ENCODE measurements at places on chromosomes 2 and 18.

- DNase-seq: no peak
Measured at GRCh38 chr2:1698188-1698945, 45.9 kb downstream of the PXDN start.

DNA sequence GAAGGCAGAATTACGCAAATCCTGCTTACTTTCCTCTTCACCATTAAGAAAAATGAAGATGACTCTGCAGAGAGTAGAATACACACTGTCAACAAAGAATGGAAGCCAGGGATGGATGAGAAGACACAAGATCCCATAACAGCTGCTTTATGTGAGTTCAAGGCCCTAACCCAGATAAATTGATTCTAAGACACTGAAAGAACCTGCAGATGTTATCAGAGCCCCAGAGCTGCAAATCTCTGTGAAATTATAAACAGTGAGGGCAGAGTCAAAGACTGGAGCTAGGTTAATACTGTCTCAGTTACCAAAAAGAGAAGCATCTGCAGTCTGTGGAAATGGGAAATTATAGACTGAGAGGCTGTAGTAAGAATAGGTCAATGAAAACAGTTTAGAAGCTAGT is 320.1 kb upstream of the PKDCC start:
- no peak for DNase-seq

DNA sequence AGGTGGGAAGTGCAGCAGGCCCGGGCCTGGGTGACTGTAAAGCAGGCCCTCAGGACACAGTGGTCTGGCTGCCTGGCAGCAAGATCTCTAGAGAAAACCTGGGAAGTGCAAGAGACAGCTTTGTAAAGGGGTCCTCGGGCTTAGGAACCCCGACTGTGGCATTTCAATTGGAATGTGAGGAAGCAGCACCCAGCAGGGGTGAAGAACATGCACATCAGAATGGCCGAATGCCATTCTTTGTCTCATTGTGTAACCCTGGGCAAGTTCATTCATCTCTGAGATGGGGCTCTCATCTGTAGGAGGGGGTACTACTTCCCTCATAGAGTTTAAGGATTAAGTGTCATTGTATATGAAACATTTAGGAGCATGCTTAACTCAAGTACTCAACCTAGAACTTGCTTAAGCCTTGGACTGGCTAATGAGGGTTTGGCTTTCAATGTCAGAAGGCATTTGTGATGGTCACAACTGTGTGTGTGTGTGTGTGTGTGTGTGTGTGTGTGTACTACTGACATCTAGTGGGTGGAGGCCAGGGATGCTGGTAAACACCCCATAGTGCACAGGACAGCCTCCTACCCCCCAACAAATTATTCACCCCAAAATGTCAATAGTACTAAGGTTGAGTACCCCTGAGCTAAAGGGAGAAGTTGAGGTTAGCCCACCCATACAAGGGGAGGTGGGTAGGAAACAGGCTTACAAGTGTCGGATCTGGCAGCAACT is 29.3 kb downstream of the MEX3C start:
- peak; percentile 78 for DNase-seq

DNA sequence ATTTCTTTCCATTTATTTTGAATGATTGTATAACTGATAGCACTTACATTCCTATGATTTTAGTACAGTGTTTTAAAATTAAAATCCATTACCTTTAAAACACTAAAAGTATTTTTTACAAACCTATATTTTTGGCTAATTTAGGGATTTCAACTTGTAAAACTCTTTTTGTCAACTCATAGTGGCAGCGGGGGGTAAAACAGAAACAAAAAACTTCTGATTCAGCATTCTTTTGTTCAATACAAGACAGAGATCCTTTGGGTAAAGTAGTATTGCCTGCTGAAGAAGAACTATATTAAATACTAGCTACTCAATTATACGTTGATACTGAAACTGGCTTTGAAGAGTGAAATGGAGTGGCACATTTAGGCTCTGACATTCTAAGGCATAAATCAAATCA is 437.4 kb upstream of the CDH19 start:
- DNase-seq: peak; percentile 22

DNA sequence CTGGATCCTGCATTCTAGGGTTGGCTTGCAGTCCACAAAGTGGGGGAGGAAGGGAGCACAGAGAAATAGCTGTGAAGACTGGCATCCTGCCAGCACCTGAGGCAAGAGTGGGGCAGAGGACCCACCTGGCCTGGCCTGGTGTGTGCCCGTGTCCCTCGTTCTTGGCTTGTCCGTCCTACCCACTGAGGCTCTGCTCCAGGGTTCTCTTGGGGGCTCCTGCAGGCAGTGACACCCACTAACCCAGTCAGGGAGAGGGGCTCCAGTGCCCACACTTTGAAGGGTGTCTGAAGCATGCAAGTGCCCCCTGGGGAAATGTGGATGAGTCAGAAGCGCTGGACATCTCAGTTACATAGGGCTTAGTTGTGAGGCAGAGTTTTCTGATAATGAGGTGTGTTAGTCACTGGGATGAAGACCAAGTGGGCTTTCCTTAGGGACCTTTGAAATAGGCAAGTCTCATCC is 79.4 kb downstream of the SLC4A3 start:
- DNase-seq: no peak

DNA sequence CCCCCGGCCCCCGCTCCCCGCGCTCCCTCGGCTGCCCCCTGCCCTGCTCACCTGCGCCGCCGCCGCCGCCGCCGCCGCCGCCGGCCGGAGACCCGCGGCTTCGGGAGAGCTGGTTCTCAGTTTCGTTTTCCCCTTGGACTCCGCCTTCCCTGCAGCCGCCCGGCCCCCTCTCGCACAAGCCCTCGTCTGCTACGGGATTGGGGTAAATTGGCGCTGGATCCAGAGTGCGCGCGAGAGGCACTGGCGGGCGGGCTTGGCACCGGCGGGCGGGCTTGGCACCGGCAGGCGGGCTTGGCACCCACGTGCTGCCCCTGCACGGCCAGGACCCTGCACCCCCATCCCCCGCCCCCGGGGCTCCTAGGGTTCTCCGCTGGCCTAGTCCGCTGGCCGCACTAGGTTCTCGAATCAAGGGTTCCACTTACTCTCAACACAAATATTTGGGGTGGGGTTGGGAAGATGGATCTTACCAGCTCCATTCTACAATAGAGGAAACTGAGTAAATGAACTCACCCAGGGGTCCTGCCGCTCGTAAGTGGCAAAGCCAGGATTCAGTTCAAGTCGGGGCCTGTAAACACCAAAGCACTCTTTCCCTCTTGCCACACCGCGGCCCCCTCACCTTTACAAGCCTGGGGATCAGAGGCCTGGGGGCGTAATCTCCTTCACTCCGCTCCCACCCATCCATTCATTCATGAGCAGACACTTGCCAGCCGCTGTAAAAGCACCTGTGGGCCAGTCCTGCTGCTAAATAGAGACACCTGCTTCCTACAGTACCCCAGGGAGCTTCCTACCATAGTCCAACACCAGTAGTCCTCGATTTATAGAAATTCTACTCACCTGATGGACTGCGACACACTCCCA is at the start of gene EIF2AK2:
TSS of gene EIF2AK2 (minus strand) at position 124 of the 858 bp plus-strand sequence. CDS start 9,174 bp downstream, outside the sequence.
- DNase-seq: peak; percentile 89

GRCh38 chr18:64118406-64118805 is 30.5 kb downstream of the LINC00305 start:
- no peak for DNase-seq

DNA sequence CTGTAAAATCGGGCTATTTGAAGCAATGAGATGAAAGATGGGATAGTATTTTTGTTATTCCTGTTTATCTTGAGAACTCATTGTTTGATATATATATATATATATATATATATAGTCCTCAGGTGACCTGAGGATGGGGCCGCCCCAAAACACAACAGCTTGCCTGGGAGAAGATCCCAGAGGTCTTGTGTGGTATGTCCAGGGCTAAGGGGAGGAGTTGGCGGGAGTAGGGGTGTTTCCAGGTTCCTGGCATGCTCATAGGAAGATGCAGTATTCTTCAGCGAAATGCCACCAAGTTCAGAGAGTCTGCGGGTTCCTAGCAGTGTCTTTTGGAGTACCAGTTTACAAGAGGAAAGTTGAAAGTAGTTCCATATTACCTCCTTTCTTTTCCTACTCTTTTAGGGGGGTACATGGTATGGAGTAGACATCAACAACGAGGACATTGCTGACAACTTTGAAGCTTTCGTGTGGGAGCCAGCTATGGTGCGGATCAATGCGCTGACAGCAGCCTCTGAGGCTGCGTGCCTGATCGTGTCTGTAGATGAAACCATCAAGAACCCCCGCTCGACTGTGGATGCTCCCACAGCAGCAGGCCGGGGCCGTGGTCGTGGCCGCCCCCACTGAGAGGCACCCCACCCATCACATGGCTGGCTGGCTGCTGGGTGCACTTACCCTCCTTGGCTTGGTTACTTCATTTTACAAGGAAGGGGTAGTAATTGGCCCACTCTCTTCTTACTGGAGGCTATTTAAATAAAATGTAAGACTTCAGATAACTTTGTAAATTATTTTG is 18.3 kb downstream of the CCT7 start:
- no peak for DNase-seq

- DNase-seq: no peak
Measured at GRCh38 chr2:239721531-239721930, 303.6 kb downstream of the NDUFA10 start.

DNA sequence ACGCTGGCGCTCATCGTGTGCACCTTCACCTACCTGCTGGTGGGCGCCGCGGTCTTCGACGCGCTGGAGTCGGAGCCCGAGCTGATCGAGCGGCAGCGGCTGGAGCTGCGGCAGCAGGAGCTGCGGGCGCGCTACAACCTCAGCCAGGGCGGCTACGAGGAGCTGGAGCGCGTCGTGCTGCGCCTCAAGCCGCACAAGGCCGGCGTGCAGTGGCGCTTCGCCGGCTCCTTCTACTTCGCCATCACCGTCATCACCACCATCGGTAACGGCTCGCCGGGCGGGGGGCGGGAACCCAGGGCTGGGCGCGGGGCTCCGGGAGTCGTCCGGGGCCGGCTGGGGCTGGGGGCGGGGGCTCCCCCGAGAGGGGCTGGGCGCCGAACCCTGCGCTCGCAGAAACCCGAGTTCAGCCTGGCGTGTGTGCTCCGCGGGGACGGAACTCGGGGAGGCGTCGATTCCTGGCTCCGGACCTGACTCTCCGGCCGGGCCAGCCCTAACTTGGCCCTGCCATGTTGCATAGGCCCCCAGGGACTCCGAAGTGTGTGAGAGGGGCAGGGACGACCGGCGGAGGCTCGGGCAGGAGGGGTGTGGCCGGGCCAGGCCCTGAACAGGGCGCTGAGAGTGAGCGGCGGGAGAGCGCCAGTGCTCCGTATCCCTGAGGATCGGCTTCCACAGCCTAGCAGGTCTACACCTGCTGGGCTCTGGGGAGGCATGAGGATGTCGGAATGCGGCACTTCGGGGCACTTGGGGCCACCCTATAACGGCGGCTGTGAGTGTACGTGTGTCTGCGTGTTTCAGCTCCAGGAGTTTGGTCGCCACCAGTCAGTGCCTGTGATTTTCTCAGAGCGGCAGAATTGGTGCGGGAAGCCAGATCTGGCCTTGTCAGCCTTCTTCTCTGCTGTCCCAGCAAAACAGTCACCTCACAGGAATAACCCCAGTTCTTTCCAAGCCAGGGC is 651 bp downstream of the KCNK3 start:
- DNase-seq: peak; percentile 37

- peak; percentile 82 for DNase-seq
Measured at GRCh38 chr2:114442510-114442909, at the start of gene DPP10. Gene DPP10, plus strand, starts transcription at chr2:114442641.

GRCh38 chr2:231640641-231641111 is 48.0 kb downstream of the TEX44 start:
- DNase-seq: peak; percentile 45

GRCh38 chr2:180979749-180980105 is 678 bp upstream of the UBE2E3 start:
- DNase-seq: no peak

DNA sequence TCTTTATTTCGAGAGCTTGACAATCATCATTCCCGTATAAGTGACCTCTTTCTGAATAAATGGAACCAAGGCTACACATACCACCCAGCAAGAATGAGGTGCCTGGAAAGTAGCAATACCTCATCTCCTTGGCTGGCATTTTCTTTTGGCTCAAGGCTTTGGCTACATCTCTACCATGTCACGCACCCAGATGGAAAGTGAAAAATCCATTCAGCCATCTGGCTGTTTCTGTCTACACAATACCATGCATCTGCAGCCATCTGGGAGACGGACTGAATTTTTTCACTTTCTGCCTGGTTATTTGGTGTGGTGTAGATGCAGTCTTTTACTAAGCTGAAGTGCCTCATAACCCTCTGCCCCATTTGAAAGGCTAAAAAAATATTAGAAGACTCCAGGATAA is 566.9 kb downstream of the BCL11A start:
- DNase-seq: no peak

DNA sequence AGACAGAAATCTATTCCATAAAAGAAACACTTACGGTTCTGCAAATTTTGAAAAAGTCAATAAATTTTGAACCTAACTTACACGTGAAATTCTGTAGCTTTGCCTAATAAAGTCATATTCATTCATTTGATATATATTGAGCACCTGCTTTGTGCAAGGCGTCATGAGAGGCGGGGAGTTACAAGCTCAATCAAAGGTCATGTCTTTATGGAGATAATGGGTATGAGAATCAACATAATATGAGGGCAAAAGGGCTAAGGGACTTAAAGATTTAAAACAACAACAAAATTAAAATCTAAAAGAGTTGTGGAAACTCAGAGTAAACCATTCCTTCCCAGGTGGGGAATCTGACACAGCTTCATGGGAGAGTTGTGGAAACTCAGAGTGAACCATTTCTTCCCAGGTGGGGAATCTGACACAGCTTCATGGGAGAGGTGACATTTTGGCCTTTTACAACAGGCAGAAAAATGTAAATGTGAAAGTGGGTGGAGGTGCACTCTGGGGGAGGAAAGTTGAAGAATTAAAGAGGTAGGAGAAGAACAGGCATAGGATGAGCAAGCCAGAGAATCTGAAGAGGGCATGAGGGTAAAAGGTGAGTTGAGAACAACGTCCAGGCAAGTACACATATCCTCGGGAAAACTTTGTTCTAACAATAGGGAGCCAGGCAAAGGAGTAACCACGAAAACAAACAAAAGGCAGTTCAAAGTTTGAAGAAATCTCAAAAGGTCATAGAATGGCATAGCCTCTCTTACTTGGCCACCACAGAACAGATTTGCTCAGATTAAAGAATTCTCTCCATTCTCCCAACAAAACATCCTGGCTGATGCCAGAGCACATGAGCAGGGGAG is 49.5 kb upstream of the CD226 start:
- no peak for DNase-seq

DNA sequence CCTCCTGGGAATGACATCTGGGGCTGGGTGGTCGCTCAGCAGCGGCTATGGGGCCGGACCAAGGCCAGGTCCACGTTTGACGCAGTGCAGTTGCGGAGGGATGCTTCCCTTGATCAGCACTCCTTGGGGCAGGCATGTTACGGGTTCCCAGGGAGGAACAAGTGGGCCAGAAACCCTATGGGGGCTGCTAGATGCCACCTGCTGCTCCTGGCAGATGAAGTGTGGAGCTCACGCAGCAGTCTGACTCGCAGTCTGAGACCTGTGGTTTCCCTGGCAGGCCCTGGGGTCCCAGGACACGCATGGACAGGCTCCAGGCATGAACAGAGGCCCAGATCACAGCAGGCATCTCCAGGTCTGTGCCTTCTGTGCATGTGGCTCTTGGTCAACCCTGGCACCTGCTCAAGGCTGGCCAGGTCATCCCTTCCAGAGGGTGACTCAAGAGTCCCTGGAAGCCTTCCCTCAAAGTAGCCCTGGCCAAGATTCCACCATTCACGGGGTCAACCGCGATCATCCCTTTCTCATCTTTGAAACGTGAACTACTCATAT is 20.0 kb downstream of the KCNF1 start:
- DNase-seq: no peak
